ENCODE measurements at places on chromosomes 12 and 14.

DNA sequence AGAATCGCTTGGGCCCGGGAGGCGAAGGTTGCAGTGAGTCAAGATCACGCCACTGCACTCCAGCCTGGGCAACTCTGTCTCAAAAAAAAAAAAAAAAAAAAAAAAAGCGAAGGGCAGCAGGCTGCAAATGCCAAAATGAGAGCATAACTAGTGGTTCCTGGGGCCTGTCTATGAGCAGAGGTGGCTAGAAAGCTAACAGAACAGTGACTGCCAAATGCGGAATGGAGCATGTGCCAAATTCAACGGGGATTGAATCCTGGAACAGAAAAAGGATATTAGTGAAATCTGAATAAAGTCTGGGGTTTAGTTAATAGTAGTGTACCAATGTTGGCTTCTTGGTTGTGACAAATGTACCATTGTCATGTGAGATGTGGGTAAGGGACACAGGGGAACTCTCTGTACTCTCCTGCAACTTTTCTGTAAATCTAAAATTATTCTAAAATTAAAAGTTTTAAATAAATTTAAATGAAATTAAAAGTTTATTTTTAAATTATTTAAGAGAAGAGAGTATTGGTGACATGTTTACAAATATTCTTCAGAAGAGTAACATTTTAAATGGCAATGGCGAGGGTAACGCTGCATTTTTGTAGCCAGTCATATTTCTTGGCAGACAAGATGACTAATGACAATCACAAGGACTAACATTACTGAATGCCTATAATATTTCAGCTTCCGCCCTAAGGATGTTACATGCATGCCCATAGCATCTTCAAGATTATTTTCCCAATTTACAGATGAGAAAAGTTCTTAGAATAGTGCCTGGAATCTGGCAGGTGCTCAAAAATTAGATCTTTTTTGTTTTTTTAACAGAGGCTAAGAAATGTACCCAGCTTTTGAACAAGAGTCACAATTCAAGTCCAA, 28.9 kb upstream of the NUDT4 start:
- no peak for DNase-seq

GRCh38 chr14:76125511-76125910, 26.2 kb upstream of the GPATCH2L start:
- DNase-seq: no peak

DNA sequence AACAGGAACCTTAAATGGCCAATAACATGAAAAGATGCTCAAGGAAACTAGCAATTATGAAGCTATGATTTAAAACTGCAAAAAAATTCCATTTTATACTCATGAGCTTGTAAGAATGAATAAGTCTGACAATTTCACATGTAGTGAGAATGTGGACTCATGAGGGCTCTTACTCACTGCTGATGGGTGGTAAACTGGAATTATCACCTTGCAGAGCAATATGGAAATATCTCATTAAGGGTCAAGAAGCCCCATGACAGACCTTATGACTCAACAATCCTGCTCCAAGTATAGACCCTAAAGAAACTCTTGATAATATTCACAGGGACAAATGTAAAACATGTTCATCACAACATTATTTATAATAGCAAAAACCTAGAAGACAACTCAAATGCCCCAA, 23.5 kb upstream of the SMAGP start:
- no peak for DNase-seq

- DNase-seq: no peak
Measured at GRCh38 chr14:56998728-56999127, 188.4 kb upstream of the OTX2 start.

GRCh38 chr12:5643266-5643665, 211.4 kb downstream of the NTF3 start:
- DNase-seq: no peak

DNA sequence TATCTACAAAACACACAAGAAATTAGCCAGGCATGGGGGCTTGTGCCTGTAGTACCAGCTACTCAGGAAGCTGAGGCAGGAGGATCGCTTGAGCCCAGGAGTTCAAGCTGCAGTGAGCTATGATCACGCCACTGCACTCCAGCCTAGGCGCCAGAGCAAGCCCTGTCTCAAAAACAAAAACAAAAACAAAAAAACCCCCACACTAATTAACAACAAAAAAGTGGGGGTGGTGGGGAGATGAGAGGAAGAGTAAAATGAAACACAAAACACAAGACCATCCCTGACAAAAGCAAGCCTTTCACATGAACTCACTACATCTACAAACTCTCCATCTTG, 53.9 kb upstream of the HECTD1 start:
- no peak for DNase-seq

- no peak for DNase-seq
Measured at GRCh38 chr12:60977966-60978365, 1282.2 kb upstream of the USP15 start.

GRCh38 chr14:98269533-98269932, 1002.5 kb downstream of the BCL11B start:
- DNase-seq: no peak

- DNase-seq: peak; percentile 65
Measured at GRCh38 chr14:105398044-105398725, at the start of gene TEX22. TEX22 (plus strand) TSS chr14:105398538; CDS start chr14:105399341, 803 bp downstream.

DNA sequence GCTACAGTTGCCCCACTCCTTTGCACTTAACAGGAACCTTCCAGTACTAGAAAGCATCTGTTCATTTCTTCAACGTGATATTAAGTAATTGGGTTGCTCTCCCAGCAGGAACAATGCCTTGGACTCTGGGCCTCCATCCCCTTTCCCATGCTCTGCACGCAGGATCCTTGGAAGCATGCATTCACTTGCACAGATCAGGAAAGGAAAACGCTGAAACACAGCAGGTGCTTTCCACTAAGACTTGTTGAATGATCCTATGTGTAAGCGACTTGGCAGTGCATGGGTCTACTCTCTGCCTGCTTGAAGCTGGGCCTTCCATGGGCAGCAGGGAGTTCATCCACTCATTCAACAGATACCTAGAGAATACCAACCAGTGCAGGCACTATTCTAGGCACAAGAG, 2.3 kb downstream of the LTBP2 start:
- DNase-seq: no peak

DNA sequence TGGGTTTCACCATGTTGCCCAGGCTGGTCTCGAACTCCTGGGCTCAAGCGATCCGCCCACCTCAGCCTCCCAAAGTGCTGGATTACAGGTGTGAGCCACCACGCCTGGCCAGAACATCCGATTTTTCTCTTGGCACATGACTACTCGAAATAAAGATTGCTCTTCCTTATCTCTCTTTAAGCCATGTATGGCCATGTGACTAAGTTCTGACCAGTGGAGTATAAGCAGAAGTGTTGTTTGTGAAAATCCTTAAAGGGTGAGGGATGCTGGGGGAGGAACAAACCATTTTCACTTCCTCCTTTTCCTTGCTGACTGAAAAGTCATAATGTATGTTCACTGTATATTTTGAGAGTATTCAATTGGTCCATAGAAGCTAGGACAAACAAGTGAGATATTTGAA, 50.7 kb upstream of the ATF7IP start:
- no peak for DNase-seq

- DNase-seq: no peak
Measured at GRCh38 chr14:73610687-73611086, 1.6 kb upstream of the ACOT6 start.

DNA sequence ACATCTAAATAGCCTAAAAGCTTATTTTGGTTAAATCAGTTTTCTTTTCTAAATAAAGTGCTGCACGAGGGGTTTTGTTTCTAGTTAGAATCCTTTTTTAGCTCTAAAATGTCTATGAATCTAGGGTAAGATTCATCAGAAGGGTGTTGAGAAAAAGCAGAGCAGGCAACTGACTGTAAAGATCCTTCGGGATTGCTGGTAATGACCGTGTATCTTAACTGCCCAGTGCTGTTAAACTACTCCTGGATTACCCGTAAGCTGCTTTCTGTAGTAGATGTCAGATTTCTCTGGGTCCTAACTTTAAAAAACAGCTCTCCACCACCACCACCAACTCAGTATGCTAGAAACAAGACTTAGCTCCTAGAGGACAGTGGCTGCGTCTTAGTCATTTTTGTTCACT, 39.2 kb downstream of the DACT1 start:
- DNase-seq: no peak

- no peak for DNase-seq
Measured at GRCh38 chr14:32382704-32383103, 53.6 kb downstream of the AKAP6 start.

DNA sequence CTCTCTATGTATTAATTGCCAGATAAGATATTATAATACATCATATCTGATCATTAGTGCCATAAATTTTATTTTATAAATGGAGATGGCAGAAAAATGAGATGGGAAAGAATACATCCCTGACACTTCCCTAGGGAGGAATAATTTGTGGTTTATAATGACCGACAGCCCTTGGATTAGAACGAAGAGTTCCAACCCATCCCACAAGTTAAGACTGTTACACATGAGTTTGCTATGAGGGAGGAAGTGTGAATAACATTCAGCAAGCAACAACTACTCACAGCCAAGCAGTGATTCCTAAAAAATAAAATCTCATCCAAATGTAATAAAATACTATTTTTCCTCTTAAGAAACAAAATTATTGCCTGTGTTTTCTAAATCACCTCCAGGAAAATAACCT, 299.0 kb downstream of the CCDC91 start:
- no peak for DNase-seq

GRCh38 chr12:39301422-39301821, 141.5 kb downstream of the KIF21A start:
- no peak for DNase-seq

- no peak for DNase-seq
Measured at GRCh38 chr14:72883961-72884360, 9.9 kb downstream of the DPF3 start.

- DNase-seq: no peak
Measured at GRCh38 chr14:84074626-84075025, 1455.3 kb upstream of the FLRT2 start.

DNA sequence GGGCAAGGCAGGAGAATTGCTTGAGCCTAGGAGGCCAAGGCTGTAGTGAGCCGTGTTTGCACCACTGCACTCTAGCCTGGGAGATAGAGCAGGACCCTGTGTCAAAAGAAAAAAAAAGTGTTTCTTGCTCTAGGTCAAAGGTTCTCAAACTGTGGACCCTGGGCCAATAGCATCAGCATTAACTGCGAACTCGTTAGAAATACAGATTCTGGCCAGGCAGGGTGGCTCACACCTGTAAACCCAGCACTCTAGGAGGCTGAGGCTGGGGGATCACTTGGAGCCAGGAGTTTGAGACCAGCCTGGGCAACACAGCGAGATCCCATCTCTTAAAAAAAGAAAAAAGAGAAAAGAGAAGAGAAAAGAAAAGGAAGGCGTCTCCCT, 858 bp downstream of the RILPL2 start:
- no peak for DNase-seq

DNA sequence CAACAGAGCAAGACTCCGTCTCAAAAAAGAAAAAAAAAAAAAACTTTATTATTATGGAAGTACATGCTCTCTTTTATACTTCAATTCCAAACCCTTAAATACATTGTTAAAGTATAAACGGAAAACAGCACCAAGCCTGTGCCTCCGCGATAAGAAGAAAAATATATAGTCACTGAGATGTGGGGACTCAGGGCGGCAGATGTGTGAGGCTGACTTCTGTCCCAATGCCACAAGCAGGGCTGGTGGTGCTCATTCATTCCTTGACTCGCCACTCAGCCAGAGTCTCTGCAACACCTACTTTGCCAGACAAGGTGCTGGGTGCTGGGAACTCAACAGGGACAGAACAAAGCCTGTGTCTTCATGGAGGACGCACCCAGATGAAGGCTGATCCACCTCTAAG, 13.8 kb downstream of the LGMN start:
- DNase-seq: no peak

DNA sequence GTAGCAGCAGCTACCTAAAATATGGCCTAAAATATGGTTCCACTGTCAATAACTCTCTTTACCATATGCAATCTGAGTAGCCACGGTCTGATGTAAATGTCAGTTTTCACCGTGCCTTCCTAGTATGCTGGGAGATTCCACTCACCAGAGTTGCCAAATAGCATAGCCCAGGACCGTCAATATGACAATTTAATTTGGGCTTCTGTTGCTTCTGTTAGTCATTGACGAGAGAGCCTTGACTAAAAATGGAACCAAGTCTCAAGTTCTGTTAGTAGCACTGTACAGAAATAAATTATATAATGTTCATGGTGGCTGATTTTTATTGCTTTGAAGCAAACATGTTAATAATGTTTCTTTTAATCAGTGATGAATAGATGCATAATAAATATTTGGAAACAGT, 348.4 kb downstream of the BCAT1 start:
- no peak for DNase-seq

- DNase-seq: no peak
Measured at GRCh38 chr12:50256761-50257160, 26.6 kb downstream of the LIMA1 start.

DNA sequence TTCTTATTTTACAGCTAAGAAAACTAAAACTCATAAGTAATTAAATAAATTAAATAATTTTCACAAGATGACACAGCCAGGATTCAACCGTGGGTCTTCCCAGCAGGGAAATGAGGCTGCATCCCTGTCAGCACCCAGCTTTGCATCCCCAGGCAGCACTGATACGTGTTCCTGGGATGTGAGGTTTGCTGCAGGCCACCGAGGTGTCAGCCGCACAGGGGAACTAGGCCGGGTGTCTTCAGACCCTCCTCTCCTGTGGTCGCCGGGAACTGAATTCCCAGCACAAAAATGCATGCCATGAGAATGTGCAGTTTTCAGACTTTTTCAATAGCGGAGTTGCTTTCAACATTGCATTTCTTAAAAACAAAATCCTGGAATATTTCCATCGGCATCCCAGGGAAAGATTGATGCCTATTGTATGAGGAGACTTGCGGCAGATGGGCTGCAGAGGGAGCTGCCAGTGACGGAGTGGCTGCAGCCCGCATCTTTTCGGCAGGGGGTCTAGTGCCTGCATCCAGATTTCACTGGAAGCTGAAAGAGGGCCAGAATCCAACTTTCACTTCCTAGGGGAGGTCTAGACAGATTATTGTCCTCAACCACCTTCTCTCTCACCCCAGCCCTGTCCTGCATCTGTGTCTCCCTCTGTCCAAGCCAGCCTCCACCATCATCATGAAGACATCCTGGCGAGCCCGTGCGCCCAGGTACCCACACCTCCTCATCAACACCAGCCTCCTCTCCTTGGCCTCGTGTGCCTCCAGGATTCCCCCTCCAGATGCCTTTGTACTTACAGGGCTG, 12.6 kb downstream of the LRTM2 start:
- no peak for DNase-seq

GRCh38 chr12:113710216-113710615, 238.5 kb upstream of the LHX5 start:
- DNase-seq: no peak

DNA sequence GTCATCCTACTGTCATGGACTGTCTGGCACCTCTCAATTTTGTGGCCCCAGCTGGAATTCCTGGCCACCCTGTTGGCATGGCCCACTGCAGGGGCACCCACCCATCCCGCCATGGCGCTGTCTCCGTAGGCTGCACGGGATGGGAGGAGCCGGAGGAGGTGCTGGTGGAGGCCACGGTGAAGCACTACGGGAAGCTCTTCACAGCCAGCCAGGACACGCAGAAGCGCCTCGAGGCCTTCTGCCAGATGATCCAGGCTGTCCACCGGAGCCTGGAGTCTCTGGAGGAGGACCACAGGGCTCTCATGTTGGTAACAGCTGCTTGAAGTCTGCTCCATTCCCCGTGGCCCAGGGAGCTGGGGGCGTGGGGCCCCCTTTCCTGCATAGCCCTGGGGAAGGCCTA, 3.9 kb downstream of the CCDC197 start:
- no peak for DNase-seq

- DNase-seq: no peak
Measured at GRCh38 chr12:5746036-5746908, 198.8 kb downstream of the ANO2 start.

All from activated CD8-positive, alpha-beta memory T cell treated with anti-CD3 and anti-CD28 coated beads for 1 hour (primary cell).